ENCODE measurements at places on chromosomes 5 and 9.

GRCh38 chr9:120040896-120041295 lies 539.1 kb downstream of the CDK5RAP2 start:
- no peak for DNase-seq

GRCh38 chr9:128340691-128341434 lies 536 bp downstream of the SLC27A4 start:
- DNase-seq: no peak

- DNase-seq: no peak
Measured at GRCh38 chr5:96312383-96312782, 120.7 kb downstream of the PCSK1 start.

DNA sequence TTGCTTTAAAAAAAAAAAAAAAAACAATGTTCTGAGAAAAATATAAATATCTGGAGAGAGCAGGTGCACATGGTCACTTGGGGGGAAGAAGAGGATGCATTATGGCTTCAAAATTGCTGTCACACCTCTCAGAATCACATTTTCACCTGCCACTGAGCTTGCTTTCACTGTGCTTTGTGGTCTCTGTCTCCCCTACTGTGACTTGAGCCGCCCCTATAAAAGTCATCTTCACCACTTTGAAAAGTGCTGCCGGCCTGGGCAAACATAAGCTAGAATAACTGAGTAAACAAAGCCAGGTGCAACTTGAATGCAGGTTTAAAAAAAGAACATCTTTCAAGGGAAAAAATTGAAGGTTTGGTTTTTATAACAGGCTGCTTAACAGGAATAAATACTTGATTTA lies 368.1 kb upstream of the GRIA1 start:
- no peak for DNase-seq

GRCh38 chr5:111411301-111411700 lies 101.0 kb downstream of the STARD4 start:
- no peak for DNase-seq

GRCh38 chr9:105178076-105178475 lies 66.4 kb upstream of the SLC44A1 start:
- DNase-seq: no peak

- no peak for DNase-seq
Measured at GRCh38 chr9:134708672-134709038, 67.1 kb downstream of the COL5A1 start.

DNA sequence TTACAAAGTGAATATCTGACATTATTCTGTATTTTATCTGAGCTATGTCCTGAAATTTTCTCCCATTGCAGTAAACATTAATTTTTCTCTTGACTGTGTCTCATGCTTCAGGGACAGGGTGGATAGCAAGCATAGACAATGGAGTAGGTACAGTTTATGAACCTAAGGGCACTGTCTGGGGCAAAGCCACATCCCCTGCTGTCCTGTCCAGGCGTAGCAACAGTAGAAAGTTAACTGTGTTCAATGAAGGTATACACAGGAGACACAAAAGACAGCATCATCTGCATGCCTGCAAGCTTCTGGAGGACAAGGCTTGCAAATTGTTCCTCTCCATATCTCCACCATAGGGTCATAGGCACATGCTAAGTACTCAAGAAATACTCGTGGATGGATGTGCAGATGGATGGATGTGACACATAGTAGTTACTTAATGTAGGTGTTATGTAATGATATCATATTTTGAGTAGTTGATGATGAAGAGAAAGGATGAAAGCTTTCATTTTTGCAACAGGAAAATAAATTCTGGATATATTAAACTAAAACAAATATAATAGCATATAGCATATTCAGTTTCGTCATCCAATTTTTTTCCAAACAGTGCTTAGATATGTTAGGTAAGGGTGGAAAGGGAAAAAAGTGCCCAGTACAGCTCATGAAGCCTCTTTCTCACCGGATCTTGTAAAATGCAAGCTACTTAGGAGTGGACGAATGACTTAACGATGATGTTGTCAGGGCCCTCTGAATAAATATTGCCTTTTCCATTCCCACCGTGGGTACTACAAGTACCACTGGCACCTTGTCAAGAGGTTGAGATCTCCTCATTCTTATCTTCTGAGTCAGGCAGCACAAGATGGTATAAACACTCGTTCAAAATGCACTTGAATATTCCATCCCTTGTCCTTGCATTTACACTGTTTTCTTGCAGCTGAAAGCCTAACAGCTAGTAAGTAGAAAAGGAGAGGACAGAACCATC lies 19.9 kb upstream of the ZSWIM6 start:
- DNase-seq: no peak

DNA sequence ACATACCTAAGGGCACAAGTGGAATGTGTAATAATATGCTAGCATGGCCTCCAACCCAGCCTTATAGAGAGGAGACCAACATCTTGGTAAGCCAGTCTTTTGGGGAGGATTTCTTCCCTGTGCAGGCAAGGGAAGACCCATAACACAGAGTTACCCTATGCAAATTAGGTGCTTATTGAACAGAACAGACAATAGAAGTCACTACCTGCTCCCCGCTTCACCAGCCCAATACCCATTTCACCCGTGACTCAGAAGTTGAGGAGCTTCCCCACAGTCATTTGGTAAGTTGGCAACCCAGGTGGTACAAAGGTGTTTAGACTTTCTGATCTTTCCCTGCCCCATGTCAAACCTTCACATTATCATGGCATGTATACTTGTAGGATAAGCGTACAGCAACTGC lies 44.6 kb downstream of the AOPEP start:
- DNase-seq: no peak

DNA sequence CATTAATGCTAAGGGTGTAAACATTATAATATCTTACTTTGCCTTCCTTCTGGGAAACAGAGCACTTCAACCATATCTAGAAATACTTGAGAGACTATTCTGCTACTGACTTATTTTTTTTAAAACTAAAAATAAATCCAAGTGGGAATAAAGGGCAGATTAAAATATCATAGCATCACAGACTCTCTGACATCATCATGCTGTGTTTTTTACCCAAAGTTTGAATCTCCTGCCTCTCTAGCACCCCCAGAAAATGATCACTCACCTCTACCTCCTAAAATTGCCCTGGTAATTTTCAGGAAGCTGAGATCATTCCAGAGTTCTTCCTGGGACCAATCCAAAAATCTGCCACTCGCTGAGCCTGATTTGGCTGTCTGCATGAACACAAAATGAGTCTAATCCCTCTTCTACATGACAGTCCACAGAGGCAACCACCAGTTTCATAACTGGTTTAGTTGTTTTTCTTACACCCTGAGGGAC lies 813.8 kb upstream of the DMAC1 start:
- DNase-seq: no peak

GRCh38 chr9:35798658-35799374 lies 7.4 kb downstream of the NPR2 start:
- no peak for DNase-seq

GRCh38 chr9:33340186-33340585 lies 49.9 kb downstream of the NFX1 start:
- no peak for DNase-seq

DNA sequence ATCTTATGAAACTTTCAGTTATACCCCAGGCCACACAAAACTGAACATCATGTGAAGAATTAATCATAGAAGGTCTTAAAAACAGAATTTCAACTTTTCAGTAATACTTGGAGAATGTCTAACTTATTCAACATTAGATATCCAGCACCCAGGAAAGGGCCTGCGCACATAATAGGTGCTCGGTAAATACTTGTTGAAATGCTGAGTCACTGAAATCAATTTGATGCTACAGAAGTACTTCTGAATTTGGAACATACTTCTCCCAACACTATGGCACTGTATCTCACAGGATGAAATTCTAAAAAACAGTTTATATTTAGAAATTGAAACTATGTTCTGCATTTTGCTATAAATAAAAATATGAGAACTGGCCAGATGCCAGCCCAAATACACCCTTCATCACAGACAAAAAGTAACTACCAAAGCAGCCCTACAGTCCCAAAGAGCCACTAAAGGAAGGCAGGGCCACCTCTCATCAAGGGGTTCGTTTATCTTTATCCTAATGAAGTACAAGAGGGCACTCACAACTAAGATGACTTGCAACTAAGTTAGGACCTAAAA lies 26.5 kb downstream of the MRPS27 start:
- DNase-seq: no peak

DNA sequence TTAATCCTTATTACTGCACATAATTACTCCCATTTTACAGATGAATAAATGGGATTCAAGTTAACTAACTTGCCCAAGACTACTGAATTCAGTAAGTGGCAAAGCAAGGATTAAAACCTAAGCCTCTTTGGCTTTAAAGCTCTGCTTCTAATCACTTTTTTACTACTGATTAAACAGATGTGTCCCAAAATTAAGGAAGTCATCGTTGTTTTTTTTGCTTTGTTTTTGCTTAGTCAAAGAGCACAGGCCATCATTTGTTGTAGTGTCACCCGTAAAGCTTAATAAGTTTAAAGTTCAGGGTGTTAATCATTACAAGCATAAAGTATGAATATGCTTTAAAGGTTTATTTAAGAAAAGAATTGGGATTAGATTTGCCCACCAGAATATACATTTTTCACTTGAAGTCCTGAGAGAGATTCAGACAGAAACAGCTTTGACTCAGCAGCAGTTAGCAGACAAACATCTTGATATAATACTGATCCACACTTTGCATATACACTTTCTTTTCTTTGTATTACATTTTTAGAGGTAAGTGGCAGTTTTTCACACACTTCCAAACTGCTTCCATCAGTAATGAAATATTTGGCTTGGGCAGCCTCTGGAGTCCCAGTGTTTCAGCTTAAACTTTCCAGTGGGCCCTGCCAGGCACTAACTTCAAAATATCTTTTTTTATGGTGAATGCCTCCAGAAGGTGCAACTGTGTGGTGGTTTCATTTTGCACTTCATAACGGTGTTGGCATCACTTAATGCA lies 52.7 kb downstream of the PIK3R1 start:
- DNase-seq: no peak

DNA sequence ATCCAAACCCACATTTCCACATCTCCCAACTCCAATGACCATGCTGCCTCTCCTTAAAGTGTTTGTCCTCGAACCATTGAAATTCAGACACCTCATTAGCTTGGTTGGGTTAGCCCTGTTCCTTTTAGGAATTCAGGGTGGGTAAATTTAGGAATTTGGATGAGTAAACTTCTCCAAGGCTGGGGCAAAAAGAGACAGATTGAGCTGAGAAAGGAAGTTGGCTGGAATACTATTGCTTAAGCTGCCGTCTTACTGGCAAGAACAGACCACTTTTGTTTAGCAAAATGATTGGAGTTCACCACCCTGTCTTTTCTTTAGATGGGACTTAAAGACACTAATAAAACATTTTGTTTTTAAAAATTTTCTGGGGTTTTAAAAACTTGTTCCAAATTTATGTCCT lies 143.6 kb upstream of the GDNF start:
- DNase-seq: no peak

DNA sequence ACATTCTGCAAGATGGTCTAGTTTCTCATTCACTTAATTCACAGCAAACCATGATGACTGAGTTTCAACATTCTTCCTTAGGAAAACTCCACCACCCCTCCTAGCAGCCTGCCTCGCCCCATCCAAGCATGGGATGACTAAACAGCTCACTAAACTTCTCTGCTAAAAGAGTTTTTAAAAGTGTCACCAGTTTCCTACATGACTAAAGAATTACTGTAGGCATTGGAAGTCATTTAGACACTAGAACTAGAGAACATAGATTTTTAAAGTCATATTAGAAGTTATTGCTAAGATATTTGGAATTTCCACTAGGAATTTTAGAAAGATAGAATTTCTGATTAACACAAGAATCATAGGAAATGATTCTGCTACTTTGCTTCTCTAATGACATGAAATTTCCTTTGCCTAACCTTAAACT lies 5.5 kb upstream of the ESM1 start:
- DNase-seq: no peak

DNA sequence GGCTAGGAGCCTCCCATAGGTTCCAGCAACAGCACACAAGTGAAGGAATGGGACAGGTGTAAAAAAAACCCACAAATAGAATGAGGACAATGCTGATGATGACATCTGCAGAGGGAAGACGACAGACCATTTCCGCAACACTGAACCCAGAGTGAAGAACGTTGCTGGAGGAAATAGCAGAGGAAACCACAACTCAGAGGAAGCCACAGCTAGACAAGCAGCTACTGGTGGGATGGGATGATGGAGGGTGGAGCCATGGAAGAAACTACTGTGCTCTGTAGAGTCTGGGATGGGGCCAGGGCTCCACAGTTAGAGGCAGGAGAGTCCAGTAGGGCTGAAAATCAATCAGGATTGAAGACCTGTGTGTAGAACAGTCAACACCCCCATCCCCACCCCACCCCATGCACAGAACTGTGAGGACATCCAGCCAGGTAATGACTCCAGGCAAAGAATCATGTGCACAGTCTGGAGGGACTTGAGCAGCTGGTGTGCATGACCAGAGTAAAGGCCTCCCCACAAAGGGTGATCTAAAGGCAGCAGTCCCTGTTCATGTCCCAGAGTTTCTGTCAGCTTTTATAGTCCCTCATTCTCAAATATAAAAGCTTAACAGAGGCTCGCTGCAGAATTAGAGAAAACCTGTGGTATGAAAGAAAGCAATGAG lies 65.2 kb upstream of the SPIN1 start:
- DNase-seq: no peak

- no peak for DNase-seq
Measured at GRCh38 chr5:67377631-67378030, 181.0 kb upstream of the CD180 start.

GRCh38 chr5:95838556-95838955 lies 16.0 kb upstream of the GLRX start:
- DNase-seq: no peak

- DNase-seq: no peak
Measured at GRCh38 chr5:141521244-141521781, 32.4 kb downstream of the PCDHGC5 start.

DNA sequence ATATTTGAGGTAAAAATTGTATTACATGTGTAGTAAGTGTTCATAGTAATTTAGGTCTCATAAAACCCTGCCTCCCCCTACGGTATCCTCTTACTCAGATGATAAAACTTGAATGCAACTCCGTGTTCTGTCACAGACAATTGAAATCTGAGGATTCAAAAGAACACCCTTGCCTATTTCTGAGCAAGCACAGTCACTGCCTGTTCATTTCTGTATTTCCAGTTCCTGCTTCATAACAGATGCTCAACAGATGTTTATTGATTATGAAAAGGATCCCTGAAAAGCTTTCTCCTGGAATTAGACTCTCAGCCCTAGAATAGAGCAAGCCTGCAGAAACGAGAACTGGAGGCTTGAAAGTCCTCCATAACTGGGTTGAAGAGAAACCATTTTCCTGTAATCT lies 144.1 kb upstream of the SPEF2 start:
- no peak for DNase-seq

DNA sequence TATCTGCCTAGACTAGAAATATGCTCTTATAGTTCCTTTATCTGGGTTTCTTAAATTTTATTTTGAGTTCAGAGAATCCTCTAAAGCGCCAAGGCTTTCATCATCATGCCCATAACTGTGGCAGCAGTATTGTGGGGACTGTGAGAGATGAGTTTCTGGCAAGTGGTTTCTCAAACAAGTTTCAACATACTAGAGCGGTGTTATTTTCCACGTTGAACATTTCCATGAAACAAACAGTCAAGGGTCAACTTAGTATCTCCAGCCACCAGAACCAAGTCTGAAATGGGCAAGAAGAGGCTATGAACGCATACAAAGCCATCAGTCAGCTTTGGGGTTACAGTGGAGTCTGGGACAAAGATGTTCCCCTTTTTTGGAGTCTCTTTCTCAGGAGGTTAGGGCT lies 40.3 kb downstream of the SERINC5 start:
- DNase-seq: no peak
